Aorta (tissue), 5 donors: ENCODE measurements at places on chromosomes 2 and 18. TPM values are rescaled to one million over a fixed set of nuclear protein-coding genes. Genes with fewer than 3 reads are reported as not detected.

CCDC74A gene
- 1.4 TPM for total RNA-seq

ASXL3 gene
- 4.3 TPM for total RNA-seq

IL1F10 gene
- not detected for total RNA-seq

DUSP2 gene
- 7.5 TPM for total RNA-seq

SULT1C4 gene
- 4.2 TPM for total RNA-seq

SLC8A1 gene
- 35.9 TPM for total RNA-seq

OTOS gene
- not detected for total RNA-seq

SIX3 gene
- not detected for total RNA-seq

SSB gene
- 91.6 TPM for total RNA-seq

LIMS1 gene
- 76.7 TPM for total RNA-seq

FBXO36 gene
- total RNA-seq, result 2.2 TPM

LDLRAD4 gene
- total RNA-seq, result 112 TPM

CFC1 gene
- total RNA-seq, result not detected

UGT1A3 gene
- total RNA-seq, result not detected

PLB1 gene
- 4.9 TPM for total RNA-seq

POMC gene
- total RNA-seq, result 1.2 TPM

MAL gene
- 1.9 TPM for total RNA-seq

CHRND gene
- total RNA-seq, result not detected

ZDBF2 gene
- 20.2 TPM for total RNA-seq

YES1 gene
- 30.1 TPM for total RNA-seq

VWA3B gene
- 1.0 TPM for total RNA-seq

CD8B2 gene
- total RNA-seq, result 0.09 TPM

WDR75 gene
- total RNA-seq, result 26.3 TPM

PID1 gene
- total RNA-seq, result 44.8 TPM

SERPINB8 gene
- total RNA-seq, result 17.9 TPM

NMUR1 gene
- 0.36 TPM for total RNA-seq

MLPH gene
- 3.4 TPM for total RNA-seq

RUFY4 gene
- 0.45 TPM for total RNA-seq

ACMSD gene
- not detected for total RNA-seq

EVX2 gene
- total RNA-seq, result not detected

UCN gene
- 2.2 TPM for total RNA-seq

LRP1B gene
- total RNA-seq, result 0.33 TPM

CTLA4 gene
- 1.8 TPM for total RNA-seq

MOGAT1 gene
- not detected for total RNA-seq

ID2 gene
- total RNA-seq, result 322 TPM

FAM110C gene
- total RNA-seq, result 3.4 TPM

TMEM163 gene
- 0.62 TPM for total RNA-seq

SOX11 gene
- 0.03 TPM for total RNA-seq

CAPN14 gene
- total RNA-seq, result 0.29 TPM

PAX8 gene
- 0.87 TPM for total RNA-seq

LRRTM1 gene
- total RNA-seq, result 0.19 TPM

MEP1B gene
- not detected for total RNA-seq

SATB2 gene
- total RNA-seq, result 9.9 TPM

MC5R gene
- total RNA-seq, result not detected

GPR155 gene
- 6.8 TPM for total RNA-seq

STAT4 gene
- total RNA-seq, result 3.8 TPM

TEKT4 gene
- not detected for total RNA-seq

SAG gene
- not detected for total RNA-seq

SCN1A gene
- not detected for total RNA-seq

DLX1 gene
- total RNA-seq, result 0.51 TPM
